Activated T-cell treated with anti-CD3 and anti-CD28 coated beads, Interleukin-2, amount 50 U/mL, for 24 hours (primary cell): ENCODE measurements at places on chromosomes 12 and 14.

GRCh38 chr14:20499108-20499507 is 6.2 kb upstream of the RNASE10 start:
- DNase-seq = no peak

DNA sequence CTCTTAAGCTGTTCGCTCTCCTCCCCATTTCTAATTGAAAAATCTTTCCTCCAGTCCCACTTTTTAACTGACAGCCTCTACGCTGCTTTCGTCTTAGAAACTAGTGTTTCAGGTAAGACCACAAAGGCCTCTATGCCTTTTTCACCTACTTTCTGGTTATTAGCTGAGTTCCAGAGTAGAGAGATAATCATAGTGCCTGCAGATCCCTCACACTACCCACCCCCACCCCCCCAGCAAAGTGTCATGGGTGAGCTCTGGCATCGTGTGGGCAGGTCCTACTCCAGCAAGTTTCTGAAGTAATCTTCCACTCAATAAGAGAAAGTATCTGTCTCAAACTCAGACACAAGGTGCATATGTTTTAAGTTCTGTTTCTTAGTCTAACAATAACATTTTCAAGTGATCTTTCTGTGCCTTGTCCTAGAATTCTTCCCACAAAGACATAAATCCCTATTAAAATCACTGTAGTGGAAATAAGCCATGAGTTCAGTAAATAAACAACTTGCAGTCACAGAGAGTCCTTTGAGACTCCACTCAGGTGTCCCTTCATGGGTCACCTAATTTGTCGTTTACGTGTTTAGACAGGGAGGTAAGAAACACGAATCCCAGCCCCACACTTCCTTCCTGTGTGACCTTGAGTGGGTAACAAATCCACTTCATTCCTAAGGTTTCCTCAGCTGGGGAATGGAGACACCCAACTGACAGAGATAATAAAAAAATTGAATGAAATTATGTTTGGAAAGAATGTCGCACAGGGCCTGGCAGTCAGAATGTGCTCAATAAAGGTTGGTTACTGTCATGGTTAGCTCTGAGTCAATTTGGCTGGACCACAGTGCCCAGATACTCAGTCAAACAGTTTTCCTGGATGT is 228.9 kb upstream of the CAND1 start:
- no peak for DNase-seq

GRCh38 chr14:99983251-99984015 is 81.8 kb upstream of the EVL start:
- DNase-seq = no peak

DNA sequence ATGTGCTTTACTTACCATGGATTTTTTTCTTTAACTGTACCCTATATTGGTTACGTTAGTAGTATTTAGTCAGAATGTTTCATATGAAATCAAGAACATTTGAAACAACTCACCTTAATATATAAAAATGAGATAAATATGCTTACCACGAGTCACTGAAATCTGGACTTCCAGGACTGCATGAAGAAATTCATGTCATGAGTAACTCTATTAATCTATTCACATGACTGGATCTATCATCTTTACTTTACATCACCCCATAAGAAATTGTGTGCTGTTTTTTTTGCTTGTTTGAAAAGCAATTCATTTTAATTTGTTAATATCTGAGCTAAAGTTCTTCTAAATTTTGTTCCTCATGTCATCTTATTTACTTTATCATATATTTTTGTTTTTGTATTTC is 5.2 kb downstream of the EPYC start:
- DNase-seq = no peak
